ENCODE measurements at places on chromosomes 2 and 18.
A peak's percentile ranks its signal among the peaks of the same experiment; 100 is the strongest.

GRCh38 chr2:121855510-121855909 is 100.1 kb downstream of the TSN start:
- no peak for DNase-seq

- DNase-seq, result no peak
These were observed 331.3 kb downstream of the KIAA1328 start for GRCh38 chr18:37160038-37160820.

DNA sequence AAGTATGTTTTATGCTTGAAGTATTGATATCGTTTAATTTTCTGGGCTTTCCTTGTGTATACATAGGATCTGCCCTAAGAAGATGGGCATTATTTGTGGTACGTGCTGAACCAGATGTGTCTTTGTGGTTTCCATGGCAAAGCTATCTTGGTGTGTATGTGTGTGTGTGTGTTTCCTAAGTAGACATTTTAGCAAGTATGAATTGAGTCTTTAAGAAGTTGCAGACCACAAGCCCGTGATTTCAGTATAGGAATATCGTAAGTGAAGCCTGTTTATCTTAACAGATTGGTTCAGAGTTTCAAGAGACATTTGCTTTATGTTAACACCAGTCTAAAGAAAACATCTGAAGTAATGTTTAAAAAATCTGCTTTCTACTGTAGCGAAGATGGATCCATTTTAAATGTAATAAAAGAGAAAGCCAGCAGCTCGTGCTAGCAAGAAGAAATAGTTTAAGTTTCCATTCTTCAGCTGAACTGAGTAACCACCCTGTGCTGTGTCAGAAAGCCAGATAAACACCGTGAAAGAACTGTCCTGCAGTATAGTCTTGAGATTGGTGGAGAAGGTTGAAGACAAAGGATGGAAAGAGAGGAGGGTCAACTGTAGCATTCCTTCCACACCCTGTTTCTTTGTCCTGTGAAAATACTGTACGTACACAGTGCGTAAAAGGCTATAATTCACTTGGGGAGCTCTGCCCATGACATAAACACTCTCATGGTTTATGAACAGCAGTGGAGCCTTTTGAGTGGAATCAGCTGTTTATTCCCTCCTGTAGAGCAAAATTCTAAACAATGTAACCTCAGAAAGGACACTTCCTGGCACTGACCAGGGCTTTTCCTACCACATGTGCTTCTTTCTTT is 91.9 kb upstream of the FOSL2 start:
- DNase-seq, result no peak

DNA sequence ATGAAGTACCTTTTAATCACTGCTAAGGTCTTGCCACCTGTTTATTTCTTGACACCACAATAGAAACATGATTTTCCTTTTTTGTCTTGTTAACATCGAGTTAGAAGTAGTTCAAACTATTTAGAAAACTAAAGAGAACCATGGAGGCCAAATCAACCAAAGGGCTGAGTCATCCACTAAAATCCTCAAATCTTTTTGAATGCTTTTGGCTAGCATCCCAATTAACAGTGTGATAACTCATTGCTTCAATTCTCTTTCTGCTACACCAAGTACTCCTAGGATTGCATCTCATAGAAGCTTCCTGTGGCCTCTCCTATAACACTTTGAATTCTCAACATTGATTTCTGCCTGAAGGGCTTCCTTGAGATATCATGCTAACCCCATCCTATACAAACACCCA is 159.9 kb upstream of the MMADHC start:
- DNase-seq, result no peak

- DNase-seq, result no peak
These were observed 57.3 kb upstream of the FAM117B start for GRCh38 chr2:202577250-202578183.

DNA sequence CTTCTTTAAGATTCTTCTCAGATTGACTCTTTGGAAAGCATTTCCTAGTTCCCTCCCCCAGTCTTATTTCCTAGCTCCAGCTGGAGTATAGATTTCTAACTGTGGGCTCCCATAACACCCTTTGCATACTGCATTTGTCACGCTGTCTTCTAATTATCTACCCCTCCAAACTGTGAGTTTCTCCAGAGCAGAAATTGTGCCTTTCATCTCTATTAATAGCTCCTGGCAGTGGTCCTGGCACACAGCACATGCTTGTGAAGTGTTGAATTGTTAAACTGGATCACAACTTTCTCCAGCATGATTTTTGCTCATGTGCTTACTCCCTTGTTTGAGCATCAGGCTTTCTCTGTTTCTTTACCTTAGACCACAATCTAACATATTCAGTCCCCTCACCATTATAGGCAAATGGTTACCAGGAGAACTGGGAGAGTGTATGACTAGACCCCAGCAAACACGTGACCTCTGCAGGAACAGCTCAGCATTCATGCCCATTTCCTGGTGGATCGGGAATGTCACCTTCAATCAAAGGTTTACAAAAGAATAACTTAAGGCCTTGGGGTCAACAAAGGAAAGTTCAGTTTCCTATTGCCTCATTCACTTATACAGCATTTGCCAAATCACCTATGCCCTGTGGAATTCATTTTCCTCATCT is 175.7 kb upstream of the TANK start:
- DNase-seq, result peak; percentile 48

GRCh38 chr2:157489983-157490382 is 46.1 kb upstream of the CYTIP start:
- DNase-seq, result no peak

- no peak for DNase-seq
These were observed 91.1 kb downstream of the FMNL2 start for GRCh38 chr2:152425765-152426727.

DNA sequence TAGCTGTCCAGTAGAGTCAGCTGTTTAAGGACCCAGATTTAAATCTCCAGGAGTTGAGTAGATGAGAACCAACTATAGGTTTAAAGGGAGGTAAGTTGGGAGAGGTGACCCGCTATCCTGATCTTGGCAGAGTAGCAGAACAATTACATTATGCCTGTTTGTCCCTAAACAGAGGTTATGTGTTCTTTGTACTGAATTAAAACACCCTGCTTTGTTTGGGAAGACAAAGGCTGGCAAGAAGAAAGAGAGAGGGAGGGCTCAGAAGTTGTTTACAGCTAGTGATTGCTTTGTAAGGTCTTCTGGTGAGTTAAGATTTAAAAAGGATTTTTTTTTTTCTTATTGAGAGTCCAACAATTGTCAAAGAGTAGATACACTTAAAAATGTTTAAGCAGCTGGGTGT is 37.3 kb downstream of the USP14 start:
- DNase-seq, result no peak

DNA sequence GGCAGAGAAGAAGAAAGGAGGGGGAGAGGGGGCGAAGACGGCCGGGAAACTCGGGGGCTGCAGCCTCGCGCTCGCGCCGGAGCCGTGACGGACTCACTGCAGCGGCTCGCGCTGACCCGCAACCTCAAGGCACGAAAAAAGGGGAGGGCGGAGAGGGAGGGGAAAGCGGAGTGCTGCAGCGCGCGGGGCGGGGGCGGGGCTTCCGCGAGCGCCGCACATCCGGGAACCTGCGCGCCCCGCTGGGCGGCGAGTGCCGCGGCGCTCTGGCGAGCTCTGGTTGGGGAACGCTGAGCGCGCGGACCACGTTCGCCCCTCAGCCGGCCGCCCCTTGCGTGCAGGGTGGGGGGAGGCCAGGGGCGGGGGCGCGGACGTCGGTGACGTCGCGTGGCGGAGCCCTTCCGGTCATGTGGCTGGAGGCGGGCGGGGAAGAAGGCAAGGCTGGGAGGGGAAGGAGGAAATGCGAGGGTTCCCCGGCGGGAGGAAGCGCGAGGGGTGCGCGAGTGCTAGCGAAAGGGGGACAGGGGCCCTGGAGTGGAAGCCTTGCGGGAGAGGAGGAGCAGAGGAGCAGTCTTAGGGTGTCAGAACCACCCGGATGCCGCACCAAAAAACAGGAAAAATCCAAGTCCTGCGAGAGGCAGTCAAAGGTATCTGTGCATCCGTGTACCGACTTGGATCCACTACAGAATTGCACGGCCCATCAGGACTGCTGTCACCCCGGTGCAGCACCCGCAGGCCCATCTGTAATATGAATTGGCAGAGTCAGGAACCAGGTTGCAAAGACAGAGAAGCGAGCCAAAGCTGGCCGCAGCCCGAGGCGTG is at the start of gene PPP3R1:
TSS of gene PPP3R1 (minus strand) at position 133 of the 819 bp plus-strand sequence. CDS start 405 bp downstream, outside the sequence.
- DNase-seq, result peak; percentile 96
